ENCODE measurements at places on chromosomes 4 and X.

GRCh38 chrX:129984111-129984958 is 1.9 kb downstream of the BCORL1 start:
- peak; percentile 4 for DNase-seq

- peak; percentile 62 for DNase-seq
These were observed 16.6 kb downstream of the DCK start for GRCh38 chr4:71009890-71010588.

DNA sequence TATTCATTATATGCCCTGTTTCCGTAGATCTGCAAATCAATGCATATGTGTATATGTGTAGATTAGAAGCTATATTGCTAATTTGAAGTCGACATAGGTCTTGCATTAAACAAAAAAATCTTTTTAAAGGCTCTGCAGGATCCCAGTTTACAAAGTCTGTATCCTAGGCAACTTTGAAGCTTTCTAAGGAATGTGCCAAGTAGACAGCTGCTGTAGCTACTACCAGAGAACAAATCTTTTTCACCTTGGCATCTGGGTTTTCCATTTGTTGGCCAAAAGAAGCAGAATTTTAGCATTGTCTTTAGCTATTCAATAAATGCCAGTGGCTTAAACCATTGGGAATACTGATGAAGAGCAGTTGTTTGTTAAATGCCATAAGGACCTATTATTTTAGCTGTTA is 88.0 kb downstream of the NAA11 start:
- no peak for DNase-seq

DNA sequence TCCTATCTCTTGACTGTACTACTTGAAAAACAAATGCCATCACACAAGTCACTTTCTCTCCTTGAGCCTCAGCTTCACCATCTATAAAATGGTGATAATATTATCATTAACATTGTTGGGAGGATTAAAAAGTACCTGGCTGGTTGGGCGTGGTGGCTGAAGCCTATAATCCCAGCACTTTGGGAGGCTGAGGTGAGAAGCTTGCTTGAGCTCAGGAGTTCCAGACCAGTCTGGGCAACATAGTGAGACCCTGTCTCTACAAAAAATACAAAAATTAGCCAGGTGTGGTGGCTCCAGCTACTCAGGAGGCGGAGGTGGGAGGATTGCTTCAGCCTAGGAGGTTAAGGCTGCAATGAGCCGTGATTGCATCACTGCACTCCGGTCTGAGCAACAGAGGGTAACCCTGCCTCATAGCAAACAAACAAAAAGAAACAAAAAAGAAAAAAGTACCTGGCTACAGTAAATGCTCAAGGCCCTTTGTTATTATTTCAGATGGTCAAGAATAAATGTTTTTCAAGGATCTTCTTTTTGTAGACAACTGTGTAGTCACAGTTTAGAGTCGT is 120.3 kb downstream of the CHRNA9 start:
- DNase-seq, result no peak

DNA sequence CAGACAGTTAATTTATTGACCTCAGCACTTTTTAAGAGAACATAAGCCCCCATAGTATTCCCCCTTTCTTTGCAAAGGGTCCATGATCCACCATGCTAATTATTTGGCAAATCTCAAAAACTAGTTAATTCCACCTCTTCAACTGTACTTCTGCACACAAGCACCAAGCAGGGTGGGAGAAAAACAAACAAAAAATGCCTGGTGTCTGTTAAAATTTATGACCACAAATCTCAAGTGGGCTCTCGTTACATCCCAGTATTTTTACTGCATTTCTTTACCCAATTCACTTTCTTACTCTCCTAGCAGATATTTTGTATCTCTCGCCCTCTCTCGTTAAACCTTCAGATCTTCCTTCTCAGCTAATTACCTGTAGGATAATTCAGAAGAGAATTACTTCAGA is 6.1 kb downstream of the ARSJ start:
- no peak for DNase-seq

DNA sequence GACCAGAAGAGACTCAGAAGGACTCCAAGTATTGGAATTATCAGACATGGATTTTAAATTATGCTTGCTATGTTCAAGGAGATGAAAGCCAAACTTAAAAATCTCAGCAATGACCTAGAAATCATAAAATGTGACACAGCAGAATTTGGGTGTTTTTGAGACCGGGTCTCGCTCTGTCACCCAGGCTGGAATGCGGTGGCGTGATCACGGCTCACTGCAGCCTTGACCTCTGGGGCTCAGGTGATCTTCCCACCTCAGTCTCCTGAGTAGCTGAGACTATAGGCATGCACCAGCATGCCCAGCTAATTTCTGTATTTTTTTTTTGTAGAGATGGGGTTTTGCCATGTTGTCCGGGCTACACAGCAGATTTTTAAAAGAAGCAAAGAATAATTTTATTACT is 12.7 kb downstream of the TAB3 start:
- no peak for DNase-seq

DNA sequence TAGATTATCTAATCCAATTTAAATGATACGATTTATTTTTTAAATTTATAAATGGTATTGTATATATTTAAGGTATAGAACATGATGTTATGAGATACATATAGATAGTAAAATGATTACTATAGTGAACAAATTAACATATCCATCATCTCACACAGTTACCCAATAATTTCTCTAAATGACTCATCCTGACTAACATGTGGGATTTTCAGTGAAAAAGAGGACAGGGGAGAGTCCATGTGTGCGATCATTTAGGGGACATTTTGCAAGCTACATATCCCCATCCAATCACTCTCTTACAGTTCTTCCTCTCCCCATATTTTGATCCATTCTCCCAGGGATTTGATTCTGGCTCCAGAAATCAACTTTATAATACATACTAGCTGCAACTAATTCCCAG is 88.2 kb downstream of the ABCB7 start:
- peak; percentile 2 for DNase-seq

GRCh38 chr4:182929296-182929695 is 12.1 kb upstream of the DCTD start:
- DNase-seq, result peak; percentile 92

DNA sequence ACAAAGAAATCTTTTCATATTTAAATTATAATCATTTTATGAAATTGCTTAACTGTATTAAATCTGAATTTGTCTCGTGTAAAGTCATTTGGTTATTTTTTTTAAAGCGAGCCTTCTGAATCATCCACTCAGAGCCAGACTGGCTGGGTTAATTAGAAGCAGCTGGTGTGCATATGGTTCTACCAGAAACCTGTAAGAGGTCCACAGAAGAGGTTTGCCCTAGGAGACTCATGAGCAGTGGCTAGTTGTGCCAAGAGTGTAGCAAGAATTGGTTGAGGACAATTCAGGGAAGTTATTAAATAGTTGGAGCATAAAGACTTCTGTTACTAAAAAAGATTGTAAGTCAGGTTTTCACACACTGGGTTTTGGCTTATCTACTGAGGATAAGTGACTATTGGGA is 267.4 kb downstream of the IL1RAPL2 start:
- peak; percentile 14 for DNase-seq

Data from fibroblast of villous mesenchyme (primary cell).